GM19239 (cell line): ENCODE measurements at places on chromosomes 7 and 10.

- no peak for DNase-seq
These were observed 36.4 kb downstream of the ZRANB1 start for GRCh38 chr10:124978376-124978725.

DNA sequence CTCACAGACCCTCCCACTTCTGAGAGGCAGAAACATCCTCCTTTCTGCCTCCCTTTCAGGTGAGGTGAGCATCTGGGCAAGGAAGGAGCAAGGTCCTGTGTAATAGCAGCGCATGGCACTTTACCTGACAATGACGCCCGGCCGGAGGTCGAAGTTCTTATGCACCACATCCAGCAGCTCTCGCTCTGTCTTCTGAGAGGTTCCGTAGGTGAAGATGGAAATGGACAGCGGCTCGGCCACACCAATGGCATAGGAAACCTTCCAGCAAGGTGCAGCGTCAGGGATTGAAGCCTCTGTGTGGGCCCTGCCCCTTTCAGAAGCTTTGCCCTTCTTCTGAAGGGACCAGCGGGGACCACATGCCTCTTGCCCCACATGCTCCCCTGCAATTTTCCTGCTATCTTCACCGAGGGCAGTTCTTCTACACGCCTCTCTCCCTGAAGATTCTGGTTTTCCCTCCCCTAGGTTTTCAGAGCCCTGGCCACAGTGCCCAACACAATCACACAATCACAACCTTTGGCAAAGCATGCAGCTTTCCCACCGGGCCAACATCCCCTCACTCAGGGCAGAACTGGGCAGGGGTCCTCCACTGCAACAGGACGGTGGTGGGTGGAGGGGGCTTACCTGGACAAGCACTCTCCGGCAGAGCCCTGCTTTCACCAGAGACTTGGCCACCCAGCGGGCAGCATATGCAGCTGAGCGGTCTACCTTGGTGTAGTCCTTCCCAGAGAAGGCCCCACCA lies 14.9 kb downstream of the MAT1A start:
- DNase-seq, result no peak

DNA sequence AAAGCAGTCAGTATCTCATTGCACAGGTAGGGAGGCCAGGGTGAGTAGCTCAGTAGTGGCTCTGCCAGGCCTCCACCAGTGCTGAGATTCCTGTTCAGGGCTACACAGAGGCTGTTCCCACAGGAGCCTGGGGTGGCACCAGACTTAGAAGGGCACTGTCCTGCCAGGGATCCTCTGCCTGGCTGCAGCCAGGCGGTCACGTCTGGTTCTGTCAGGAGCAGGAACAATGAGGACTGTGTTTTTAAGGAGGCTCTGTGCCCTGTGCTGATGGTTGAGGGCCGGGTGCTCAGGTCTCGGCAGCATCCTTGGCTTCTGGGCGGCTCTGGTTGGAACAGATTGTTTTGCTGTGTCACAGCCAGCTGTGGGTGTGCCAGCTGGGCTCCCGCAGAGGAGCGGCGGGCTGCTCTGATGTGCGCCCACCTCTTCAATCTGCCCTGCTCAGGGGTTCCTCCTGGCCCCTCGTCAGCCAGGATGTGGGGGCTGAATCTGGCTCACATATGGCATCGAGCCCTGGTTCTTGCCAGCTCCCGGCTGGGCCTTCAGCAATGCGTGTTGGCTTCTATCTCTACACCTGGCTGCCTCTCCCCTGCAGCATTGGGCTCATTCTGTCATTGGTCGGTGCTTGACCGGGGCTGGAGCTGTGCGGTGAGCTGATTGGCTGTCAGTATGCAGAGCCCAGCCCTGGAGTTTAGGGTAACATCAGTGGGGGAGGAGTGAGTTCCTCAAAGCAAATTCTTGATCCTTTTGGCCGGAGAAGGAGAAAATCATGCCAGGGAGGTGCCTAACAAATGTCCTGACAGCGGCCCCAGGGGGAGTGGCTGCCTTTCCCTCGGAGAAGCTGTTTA lies 41.2 kb downstream of the TACR2 start:
- no peak for DNase-seq

- DNase-seq, result no peak
These were observed 323.1 kb upstream of the GALNT17 start for GRCh38 chr7:70808876-70809275.

DNA sequence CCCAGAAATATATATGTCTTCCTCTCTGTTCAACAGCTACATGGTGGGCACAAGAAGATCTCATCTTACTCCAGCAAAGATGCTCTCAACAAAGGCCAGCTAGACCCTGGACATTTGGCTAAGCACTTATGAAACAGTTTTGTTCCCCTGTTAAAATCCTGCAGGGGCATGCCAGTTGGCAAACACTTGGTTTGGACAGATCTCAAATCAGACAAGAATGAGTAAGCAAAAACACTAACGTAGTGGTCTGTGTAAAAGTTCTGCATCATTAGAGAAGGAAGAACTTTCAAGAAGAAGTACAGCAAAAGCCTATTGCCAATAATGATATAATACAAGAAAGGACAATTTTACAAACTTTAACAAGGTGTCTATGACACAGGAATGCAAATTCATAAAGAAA lies 125.6 kb downstream of the CALN1 start:
- DNase-seq, result no peak

GRCh38 chr10:70221030-70221429 lies 12.2 kb downstream of the PPA1 start:
- no peak for DNase-seq

GRCh38 chr7:13386741-13387140 lies 602.7 kb downstream of the ETV1 start:
- no peak for DNase-seq
